ENCODE measurements at places on chromosomes 11 and 22.

GRCh38 chr22:17897858-17898257 is 123.6 kb upstream of the BID start:
- DNase-seq: no peak

- no peak for DNase-seq
Measured at GRCh38 chr22:43337385-43337784, 5.8 kb downstream of the SCUBE1 start.

GRCh38 chr11:44972746-44973435 is 22.2 kb upstream of the TP53I11 start:
- DNase-seq: no peak

GRCh38 chr22:44777364-44777755 is 25.0 kb downstream of the ARHGAP8 start:
- no peak for DNase-seq

Data from activated CD8-positive, alpha-beta memory T cell treated with anti-CD3 and anti-CD28 coated beads for 1 hour (primary cell).